Right hindlimb (tissue), 1 donor: ENCODE measurements at places on chromosomes 3 and 15.

DNA sequence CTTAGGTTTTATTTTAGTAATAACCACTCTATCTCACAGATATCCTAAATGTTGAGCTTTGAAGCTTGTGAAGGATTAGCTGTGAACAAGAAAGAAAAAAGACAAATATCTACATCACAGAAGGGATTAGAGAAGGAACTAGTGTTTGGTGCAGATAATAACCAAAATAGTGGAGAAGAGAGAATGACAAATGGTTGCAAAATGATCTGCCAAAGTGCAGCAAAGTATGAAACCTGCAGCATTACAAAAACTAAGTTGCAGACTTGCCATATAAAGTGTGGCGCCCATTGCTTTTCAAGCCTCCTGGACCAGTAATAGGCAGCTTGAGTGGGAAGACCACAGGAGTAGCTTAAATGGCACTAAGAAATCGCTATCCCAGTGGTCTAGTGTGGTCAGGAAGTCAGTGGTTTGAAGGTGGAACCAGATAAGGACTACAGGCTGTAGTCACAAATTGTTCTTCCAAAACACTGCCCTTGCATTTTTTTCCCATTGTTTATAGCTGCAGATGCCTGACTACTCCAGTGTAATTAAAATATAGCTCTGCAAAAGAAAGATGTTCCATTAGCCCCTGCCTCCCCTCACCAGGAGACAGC lies 20.7 kb downstream of the TPM1 start:
- DNase-seq: no peak

DNA sequence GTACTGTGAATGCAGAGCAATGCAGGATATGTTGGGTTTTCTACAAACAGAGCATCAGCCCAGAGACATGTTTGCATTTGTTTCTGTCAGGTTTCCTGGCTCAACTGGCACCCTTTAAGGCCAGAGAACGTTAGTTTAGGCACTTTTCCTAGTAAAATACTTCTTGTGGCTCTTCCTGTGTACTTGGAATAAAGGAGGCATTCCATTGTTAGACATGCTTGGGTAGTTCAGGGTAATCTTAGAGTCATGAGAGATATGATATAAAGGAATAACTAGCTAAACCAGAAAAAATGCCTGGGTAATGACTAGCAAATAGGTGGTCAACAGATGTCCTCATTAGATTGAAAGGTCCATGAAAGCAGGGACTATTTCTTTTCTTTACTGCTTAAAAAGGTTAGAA lies 60.4 kb upstream of the RBM5 start:
- no peak for DNase-seq

GRCh38 chr3:111584744-111585143 lies 10.4 kb downstream of the ZBED2 start:
- DNase-seq: no peak

DNA sequence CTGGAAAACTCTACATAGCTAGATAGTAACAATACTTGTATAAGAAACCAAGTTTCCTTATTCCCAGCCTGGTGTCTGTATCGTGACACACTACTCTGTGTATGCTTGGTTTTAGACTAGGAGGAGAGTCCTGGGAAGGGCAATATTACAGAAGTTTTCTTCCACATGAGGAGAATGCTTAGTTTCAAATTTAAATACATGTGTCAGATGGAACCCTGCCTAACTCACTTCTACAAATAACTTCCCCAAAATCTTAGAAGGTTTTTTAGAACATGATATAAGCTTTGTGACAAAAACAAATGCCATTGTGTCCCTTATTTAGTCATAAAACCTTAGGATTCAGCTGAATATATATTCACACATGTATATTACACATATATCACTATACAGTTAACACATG lies 7.2 kb upstream of the IL20RB start:
- DNase-seq: no peak

GRCh38 chr15:43794269-43795037 lies 2.3 kb downstream of the SERF2 start:
- DNase-seq: no peak

DNA sequence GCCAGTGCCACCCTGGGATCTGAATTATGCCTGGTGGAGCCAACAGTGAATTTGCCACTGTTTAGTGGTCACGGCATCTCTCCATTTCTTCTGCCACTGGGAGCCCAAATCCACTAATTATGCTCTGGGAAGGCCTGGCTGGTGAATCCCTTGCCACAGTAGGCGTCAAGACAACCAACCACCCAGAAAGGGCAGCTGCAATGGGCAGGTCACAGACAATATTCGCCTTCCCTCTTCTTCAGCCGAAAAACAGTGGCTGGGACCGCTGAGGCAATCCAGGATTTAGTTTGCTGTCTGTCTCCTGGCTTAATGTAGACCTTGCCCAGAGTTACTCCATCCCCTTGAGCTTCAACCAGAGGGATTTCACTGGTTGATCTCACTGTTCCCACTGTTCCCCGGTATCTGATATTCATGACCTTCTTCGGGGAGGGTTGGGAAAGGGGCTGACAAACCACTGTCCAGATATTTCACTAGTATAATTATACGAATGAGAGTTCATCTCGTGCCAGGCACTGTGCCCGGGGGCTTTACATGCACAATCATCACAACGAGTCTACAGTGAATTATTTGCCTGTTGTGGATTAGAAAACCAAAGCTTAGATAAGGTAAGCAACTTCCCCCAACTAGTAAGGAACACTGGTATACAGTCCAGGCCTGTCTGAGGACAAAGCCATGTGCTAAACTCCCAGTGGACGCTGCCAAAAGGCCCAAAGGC lies 49.9 kb upstream of the RAB6B start:
- DNase-seq: peak; percentile 14
